ENCODE measurements at places on chromosomes 3 and 15.
A peak's percentile ranks its signal among the peaks of the same experiment; 100 is the strongest.

GRCh38 chr3:112635674-112636073 is 5.3 kb downstream of the CCDC80 start:
- no peak overlapping the region for H3K27ac ChIP-seq
- H3K4me3 ChIP-seq: no peak overlapping the region
- H3K4me1 ChIP-seq: no peaks in the 10 kb centered on the region
- H3K36me3 ChIP-seq: no peaks in the 10 kb centered on the region
- no peaks in the 10 kb centered on the region for H3K27me3 ChIP-seq

DNA sequence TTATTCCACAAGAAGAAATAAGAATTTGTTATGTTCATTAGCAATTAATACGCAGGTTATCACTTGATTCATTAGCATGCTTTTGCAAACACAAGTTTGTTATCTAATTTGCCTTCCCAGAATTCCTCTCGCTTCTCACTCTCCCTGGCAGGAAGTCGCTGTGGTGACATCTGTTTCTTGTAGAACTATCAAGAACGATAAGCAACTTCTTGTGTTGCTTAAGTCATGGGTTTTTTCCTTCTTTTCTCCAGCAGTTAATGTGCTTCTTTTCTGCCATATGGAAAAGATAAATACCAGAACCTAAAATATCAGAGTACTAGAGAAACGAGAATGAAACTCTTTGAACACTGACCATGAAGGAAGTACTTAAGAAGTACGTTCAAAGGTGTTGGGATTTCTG is 99.8 kb upstream of the CHMP2B start:
- H3K4me3 ChIP-seq: no peak overlapping the region
- no peak overlapping the region for H3K27ac ChIP-seq
- no peaks in the 10 kb centered on the region for H3K4me1 ChIP-seq
- no peak for DNase-seq

DNA sequence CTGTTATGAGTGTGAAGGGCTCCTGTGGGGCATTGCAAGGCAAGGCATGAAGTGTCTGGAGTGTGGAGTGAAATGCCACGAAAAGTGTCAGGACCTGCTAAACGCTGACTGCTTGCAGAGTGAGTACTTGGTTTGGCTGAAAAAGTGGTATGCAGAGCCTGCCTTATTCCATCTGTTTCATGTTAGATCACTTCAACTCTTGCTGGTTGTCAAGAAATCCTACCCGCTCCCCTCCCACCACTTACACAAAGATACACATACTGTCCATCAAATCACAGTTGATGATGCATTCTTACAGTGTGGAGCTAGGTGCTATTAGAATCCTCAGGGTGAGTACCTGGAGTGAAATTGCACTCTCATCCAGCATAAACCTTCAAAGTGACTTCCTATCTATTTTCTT is 272.1 kb downstream of the UNC13C start:
- no peak overlapping the region for H3K4me3 ChIP-seq

GRCh38 chr3:38127611-38128302 is 9.2 kb downstream of the ACAA1 start:
- no peak overlapping the region for H3K4me3 ChIP-seq
- no peak overlapping the region for H3K27ac ChIP-seq

- H3K27ac ChIP-seq: no peak overlapping the region
- no peak overlapping the region for H3K4me3 ChIP-seq
- H3K36me3 ChIP-seq: no peaks in the 10 kb centered on the region
- DNase-seq: no peak
- no peaks in the 10 kb centered on the region for H3K4me1 ChIP-seq
Observed at GRCh38 chr3:112348943-112349342, 16.0 kb downstream of the CD200 start.

GRCh38 chr3:23993556-23994243 is 48.6 kb downstream of the NR1D2 start:
- H3K27ac ChIP-seq: no peak overlapping the region
- no peak overlapping the region for H3K4me3 ChIP-seq
- DNase-seq: no peak
- H3K4me1 ChIP-seq: no peaks in the 10 kb centered on the region

- H3K27me3 ChIP-seq: peaks cover 2% of the 10 kb centered on the region
- DNase-seq: no peak
- no peak overlapping the region for H3K4me3 ChIP-seq
- H3K27ac ChIP-seq: no peak overlapping the region
- H3K36me3 ChIP-seq: no peaks in the 10 kb centered on the region
Observed at GRCh38 chr15:77506311-77507142, 85.8 kb downstream of the HMG20A start.

DNA sequence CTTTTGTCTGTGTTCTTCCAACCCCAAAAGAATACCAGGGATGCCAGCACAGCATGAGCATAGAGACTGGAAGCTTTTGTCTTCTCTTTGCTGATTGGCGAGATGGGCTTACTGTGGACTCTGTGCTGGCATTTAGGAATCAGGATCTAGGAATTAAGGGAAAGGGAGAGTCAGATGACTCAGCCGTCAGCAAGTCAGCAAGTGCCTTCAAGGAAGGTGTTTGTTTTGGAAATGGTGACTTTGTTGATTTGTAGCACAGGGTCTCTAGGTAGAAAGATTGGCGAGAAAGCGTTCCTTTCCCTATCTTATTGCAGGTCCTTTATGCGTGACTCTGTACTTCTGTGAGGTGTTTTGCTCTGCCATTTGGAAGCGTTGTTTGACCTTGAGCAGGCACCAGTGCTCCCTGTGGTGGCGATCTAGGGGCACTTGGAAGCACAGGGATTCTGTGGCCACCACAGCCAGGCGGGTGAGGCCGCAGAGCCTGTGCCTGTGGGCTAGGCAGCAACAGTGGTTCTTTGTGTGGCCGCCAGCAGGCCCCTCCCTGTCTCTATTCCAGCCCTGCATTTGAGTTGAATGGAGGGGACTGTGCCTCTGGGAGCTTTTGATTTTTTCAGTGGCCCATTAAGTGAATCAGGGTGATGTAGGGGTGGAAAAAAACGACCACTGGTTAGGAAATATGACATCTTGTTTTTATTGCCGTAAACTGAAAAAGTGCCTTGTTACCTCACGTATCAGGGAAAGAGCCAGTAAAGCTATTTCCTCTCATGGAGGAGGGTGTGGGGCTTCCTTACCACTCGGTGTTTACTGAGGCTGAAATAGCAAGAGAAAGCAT is 19.0 kb downstream of the FAN1 start:
- H3K36me3 ChIP-seq: peaks cover 18% of the 10 kb centered on the region
- H3K27ac ChIP-seq: no peak overlapping the region
- no peak for DNase-seq
- H3K27me3 ChIP-seq: no peaks in the 10 kb centered on the region

- H3K27ac ChIP-seq: no peak overlapping the region
- H3K4me1 ChIP-seq: no peaks in the 10 kb centered on the region
- H3K4me3 ChIP-seq: no peak overlapping the region
- H3K27me3 ChIP-seq: no peaks in the 10 kb centered on the region
Observed at GRCh38 chr3:51751287-51751686, 27.8 kb downstream of the IQCF6 start.

- no peak overlapping the region for H3K4me3 ChIP-seq
- no peaks in the 10 kb centered on the region for H3K36me3 ChIP-seq
- H3K27ac ChIP-seq: no peak overlapping the region
- no peak for DNase-seq
Observed at GRCh38 chr3:184078851-184079250, 18.0 kb upstream of the HTR3E start.

GRCh38 chr3:106282943-106283342 is 414.1 kb upstream of the CBLB start:
- no peaks in the 10 kb centered on the region for H3K27me3 ChIP-seq
- DNase-seq: no peak
- no peaks in the 10 kb centered on the region for H3K4me1 ChIP-seq
- H3K4me3 ChIP-seq: no peak overlapping the region
- H3K27ac ChIP-seq: no peak overlapping the region

- H3K27me3 ChIP-seq: no peaks in the 10 kb centered on the region
- H3K36me3 ChIP-seq: no peaks in the 10 kb centered on the region
- DNase-seq: no peak
- no peak overlapping the region for H3K4me3 ChIP-seq
- H3K4me1 ChIP-seq: no peaks in the 10 kb centered on the region
Observed at GRCh38 chr3:151445273-151446001, 15.4 kb downstream of the IGSF10 start.

DNA sequence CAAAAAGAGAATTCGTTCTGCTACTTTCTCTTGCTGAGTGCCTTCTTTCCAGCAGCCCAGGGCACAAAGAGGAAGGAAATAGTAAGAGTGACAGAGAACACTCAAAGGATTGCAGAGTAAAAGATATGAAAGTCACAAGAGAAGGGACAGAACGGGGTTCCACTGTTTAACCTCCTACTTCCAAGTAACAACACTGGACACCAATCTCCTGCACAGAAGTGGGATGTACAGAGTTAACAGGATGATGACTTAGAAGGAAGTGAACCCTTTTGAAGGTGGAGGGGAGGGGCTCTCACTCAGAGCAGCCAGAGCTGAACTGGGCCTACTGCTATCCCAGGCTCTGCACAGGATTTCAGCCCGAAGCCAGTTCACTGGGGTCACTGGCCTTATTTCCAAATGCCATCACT is 130.1 kb upstream of the PRICKLE2 start:
- peaks cover 3% of the 10 kb centered on the region for H3K4me1 ChIP-seq
- no peak overlapping the region for H3K4me3 ChIP-seq
- DNase-seq: no peak
- no peaks in the 10 kb centered on the region for H3K27me3 ChIP-seq
- H3K27ac ChIP-seq: no peak overlapping the region

- H3K4me1 ChIP-seq: no peaks in the 10 kb centered on the region
- H3K27ac ChIP-seq: no peak overlapping the region
- no peak for DNase-seq
- H3K27me3 ChIP-seq: peaks cover 14% of the 10 kb centered on the region
- no peak overlapping the region for H3K4me3 ChIP-seq
Observed at GRCh38 chr3:149476225-149476624, 1.7 kb downstream of the TM4SF4 start.

GRCh38 chr3:185335799-185336198 is 27.1 kb upstream of the MAP3K13 start:
- H3K4me1 ChIP-seq: no peaks in the 10 kb centered on the region
- DNase-seq: no peak
- no peak overlapping the region for H3K27ac ChIP-seq
- no peak overlapping the region for H3K4me3 ChIP-seq
- H3K27me3 ChIP-seq: no peaks in the 10 kb centered on the region

DNA sequence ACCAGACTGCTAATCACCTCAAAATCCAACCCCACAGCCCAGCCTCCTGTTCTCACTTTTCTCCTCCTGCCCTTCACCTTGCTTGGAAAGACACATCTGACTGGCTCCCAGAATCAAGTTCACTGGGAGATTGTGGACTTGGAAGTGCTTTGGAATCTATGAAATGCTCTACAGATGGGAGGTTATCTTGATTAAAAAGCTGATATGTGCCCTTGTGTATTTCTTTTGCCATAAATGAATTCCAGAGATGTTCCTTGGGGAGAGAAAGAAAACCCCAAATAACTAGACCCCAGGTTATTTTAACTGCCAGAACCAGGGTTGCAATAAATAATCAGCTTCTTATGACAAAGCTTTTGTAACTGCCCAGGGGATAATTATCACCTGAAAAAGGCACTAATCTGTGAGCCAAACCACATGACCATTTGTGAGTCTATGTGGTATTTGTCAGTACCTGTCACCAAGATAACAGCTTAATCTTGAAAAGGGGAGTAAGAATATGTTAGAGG is 21.7 kb upstream of the ARHGEF3 start:
- H3K27ac ChIP-seq: no peak overlapping the region
- H3K4me1 ChIP-seq: peaks cover 18% of the 10 kb centered on the region
- no peak for DNase-seq
- H3K36me3 ChIP-seq: no peaks in the 10 kb centered on the region

GRCh38 chr3:36993326-36994283 is at the start of gene MLH1:
TSS of gene MLH1 (plus strand) at chr3:36993518. CDS start at chr3:36993548, 30 bp downstream.
- H3K4me1 ChIP-seq: peaks cover 25% of the 10 kb centered on the region
- peak within 1 kb of the TSS; percentile 99 for H3K27ac ChIP-seq
- H3K27me3 ChIP-seq: no peaks in the 10 kb centered on the region
- peak; percentile 90 for DNase-seq
- H3K36me3 ChIP-seq: peaks cover 36% of the 10 kb centered on the region
- H3K4me3 ChIP-seq: peak within 1 kb of the TSS; percentile 92

DNA sequence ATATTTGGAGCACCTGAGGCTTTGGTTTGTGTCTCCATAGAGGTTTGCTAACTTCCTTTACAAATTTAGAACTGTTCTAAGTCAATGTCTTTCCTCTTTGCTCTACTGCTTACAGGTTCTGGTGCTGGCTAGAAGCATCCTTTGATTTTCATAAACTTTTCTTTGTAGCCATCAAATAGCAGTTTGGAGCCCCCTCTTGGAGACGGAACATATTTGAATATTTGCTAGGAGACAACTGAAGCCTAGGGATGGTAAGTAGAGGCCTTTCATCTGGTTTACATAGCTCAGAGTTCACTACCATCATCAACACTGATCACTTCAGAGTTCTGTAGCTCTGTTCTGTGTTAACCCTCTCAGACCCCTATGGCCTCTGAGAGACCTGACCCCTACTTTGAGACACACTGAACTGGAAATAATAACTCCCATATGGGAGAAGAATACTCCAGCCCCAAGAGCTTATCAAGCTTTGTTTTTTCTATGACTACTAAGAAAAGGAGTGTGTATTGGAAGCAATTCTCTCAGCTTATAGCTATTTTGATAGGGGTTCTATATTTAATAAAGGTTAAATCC is 420.4 kb downstream of the EPHA3 start:
- H3K36me3 ChIP-seq: no peaks in the 10 kb centered on the region
- H3K4me3 ChIP-seq: no peak overlapping the region
- no peak overlapping the region for H3K27ac ChIP-seq
- no peak for DNase-seq

GRCh38 chr3:26668171-26668570 is 45.6 kb downstream of the LRRC3B start:
- no peaks in the 10 kb centered on the region for H3K27me3 ChIP-seq
- no peak overlapping the region for H3K27ac ChIP-seq
- DNase-seq: no peak
- H3K4me3 ChIP-seq: no peak overlapping the region
- H3K4me1 ChIP-seq: no peaks in the 10 kb centered on the region

DNA sequence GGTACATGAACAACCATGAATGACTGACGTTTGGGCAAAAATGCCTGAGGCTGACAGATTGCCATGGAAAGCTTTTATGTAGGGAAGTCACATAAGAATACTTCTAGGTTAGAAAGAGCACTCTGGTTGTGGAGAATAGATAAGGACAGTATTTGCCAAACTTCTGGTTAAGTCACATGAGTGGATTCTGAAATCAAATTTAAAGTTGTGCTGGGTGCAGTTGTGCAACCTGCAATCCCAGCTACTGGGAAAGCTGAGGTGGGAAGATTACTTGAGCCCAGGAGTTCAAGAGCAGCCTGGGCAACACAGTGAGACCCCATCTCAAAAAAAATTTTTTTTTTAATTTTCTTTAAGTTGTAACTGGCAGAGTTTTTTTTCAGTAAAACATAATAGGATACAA is 7.2 kb upstream of the ZNF148 start:
- H3K4me1 ChIP-seq: peaks cover 5% of the 10 kb centered on the region
- no peaks in the 10 kb centered on the region for H3K36me3 ChIP-seq
- no peak overlapping the region for H3K4me3 ChIP-seq

GRCh38 chr15:39444735-39445470 is 136.0 kb upstream of the THBS1 start:
- H3K4me1 ChIP-seq: no peaks in the 10 kb centered on the region
- no peaks in the 10 kb centered on the region for H3K36me3 ChIP-seq
- H3K27me3 ChIP-seq: no peaks in the 10 kb centered on the region
- no peak overlapping the region for H3K4me3 ChIP-seq
- H3K27ac ChIP-seq: no peak overlapping the region

GRCh38 chr3:66747696-66748095 is 246.9 kb upstream of the LRIG1 start:
- H3K27me3 ChIP-seq: peaks cover 2% of the 10 kb centered on the region
- no peak for DNase-seq
- no peak overlapping the region for H3K4me3 ChIP-seq
- H3K27ac ChIP-seq: no peak overlapping the region
